Hepatic stellate cell (primary cell): ENCODE measurements at places on chromosomes 6 and 20.

DNA sequence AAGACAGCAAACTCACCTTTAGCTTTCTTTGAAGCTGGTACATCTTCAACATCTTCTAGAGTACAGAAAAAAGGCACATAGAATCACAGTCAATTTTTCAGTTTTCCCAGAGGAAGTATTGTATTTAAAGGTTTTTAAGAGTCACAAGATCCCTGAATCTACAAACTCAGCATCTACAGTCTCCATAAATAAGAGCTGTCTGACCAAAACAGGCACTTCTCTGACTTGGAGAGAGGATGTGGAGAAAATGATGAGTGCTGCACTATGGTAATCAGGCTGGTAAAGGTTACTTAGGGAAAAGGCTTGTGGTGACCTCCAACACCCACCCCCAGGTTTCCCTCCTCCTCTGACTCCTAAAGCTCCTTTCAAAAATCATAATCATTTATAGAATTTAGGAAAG lies 228.0 kb downstream of the CLVS2 start:
- DNase-seq, result no peak

DNA sequence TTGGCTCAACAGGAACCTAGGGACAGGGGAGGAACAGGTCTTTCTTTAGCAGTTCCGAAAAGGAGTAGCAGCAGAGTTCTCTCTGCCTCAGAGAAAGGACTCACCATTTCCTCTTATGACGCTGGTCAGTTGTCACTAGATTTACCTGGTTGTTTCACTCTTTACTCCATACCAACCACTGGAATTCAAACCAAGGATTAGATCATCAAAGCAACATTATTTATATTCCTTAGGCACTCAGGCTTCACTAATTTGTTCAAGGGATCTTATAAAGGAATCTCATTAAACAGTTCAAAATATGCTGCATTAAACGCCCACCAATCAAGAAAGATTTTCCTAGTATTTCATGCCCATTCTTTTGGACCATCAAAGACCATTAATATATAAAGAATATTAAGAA lies 1129.5 kb upstream of the MAP3K7 start:
- DNase-seq, result no peak

DNA sequence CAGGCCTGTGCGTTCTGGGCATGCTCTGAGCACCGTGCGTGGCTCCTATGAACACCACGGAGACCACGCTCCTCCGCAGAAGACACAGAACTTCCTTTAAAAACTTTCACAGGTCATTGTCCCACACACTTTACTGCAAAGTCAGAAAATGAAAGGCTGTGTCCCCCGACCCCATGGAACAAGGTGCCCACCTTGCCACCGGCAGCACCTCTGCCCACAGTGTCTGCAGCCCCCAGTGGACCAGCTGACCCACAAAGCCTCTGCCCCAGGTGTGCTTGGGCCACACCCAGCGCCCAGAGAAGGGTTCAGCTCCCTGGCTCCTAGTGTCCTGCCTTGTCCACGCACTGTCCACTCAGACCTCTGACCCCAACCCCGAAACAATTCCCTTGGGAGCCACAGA lies 8.7 kb downstream of the TAF4 start:
- DNase-seq, result no peak

- peak; percentile 19 for DNase-seq
Observed at GRCh38 chr20:19012676-19013075, 199.1 kb downstream of the SCP2D1 start.

GRCh38 chr6:167558246-167559177 lies 233.6 kb downstream of the TTLL2 start:
- no peak for DNase-seq

DNA sequence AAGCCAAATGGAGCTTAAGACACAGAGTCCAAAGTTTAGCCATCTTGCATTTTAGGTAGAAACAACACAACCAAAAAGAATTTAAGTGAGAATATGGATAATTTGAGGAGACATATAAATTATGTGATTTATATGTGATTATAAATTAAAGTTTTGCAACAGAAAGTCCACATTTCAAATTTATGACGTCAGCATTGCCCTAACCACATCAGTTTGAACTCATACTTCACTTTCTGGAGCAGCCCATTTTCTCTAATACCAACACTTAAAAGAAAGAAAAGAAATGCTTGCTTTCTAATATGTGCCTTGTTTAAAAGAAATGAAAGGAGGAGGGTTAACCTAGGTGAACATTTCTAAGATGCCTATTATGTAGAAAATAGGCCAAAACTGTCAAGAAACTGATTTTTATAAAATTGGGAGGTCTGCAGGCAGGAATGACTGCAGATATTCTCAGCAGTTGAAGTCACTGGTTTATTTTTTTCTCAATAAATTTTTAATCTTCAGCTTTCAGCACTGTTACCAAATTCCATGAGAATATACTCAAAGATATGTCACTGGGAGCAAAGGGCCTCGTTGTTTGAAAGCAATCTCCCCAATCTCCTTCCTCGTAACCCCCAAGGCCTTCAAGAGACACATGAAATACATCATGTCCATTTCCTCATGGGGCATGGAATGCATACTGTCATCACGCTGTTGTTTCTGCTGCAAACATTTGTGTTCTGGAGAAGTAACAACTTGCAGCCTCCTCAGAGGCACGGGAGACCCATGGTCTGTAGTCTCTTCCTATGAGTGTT lies 137.8 kb downstream of the SOD2 start:
- DNase-seq, result no peak

DNA sequence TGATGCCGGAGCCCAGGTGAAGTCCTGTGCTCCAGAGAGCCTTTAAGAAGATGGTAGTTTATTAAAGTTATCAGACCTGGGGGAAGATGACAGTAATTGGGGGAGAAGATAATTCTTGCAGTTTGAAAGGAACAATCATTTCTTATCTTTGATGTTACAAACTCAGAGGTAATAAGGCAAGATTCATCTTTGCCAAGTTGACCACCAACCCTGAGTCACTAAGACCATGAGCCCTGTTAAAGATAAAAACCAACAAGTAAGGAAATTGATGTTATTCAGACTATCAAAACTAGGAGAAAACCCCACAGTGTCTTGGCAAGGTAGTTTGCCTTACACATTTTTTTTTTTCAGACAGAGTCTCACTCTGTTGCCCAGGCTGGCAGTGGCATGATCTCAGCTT lies 73.1 kb downstream of the MKKS start:
- no peak for DNase-seq
